ENCODE measurements at places on chromosomes 13 and 19.

DNA sequence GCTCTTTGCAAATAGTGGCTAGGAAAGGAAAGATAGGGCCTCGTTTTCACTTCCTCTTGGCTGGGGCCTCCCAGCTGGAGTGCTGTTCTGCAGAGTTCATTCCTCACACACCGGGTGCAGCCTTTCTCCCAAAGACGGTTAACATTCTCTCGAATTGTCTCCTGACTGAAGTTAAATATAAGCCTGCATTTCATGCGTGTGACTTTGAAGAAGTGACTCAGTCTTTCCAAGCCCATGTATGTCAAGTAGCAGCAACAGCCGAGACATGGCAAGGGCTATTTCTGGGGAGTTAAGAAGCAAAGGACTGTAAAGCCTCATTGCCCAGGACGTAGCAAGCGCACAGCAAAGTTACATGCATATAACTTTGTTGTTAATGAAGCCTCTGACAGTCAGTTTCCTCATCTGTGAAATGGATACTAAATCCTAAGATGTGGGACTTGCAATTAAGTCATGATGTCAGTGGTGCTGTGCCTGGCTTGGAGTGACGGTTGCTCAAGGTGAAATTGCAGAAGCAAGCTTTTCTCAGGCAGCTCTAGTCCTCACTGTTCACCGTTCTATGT is 502.4 kb downstream of the MYO16 start:
- DNase-seq, result no peak

DNA sequence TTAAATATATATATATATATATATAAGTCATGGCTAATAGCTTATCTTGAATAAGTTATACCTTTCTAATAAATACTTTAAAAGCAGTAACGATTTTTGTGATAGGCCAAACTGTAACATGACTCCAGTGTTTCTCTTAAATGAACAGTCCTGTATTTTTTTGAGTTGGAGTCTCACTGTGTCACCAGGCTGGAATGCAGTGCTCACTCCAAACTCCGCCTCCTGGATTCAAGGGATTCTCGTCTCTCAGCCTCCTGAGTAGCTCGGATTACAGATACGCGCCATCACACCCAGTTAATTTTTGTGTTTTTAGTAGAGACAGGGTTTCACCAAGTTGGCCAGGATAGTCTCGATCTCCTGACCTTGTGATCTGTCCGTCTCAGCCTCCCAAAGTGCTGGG is 814.2 kb upstream of the SLITRK5 start:
- DNase-seq, result no peak

DNA sequence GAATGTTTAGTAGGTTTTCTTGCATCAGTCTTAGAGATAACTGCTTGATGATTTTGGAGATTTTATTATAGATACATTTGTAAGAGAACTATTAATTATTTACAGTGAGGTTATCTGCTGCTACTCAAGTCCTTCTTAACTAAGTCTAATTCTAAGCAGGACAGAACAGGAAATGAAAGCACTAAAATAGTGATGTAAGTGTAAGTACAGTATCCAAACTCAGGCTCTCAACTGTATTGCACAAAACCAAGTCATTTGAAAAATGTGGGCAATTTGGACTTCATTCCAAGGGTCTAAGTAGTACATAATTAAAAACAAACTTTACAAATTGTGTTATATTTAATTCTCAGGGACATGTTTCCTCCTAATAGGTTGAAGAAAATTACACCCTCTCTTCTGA is 417.1 kb downstream of the ITGBL1 start:
- DNase-seq, result no peak

GRCh38 chr19:10191347-10191746 is 3.4 kb downstream of the DNMT1 start:
- no peak for DNase-seq

DNA sequence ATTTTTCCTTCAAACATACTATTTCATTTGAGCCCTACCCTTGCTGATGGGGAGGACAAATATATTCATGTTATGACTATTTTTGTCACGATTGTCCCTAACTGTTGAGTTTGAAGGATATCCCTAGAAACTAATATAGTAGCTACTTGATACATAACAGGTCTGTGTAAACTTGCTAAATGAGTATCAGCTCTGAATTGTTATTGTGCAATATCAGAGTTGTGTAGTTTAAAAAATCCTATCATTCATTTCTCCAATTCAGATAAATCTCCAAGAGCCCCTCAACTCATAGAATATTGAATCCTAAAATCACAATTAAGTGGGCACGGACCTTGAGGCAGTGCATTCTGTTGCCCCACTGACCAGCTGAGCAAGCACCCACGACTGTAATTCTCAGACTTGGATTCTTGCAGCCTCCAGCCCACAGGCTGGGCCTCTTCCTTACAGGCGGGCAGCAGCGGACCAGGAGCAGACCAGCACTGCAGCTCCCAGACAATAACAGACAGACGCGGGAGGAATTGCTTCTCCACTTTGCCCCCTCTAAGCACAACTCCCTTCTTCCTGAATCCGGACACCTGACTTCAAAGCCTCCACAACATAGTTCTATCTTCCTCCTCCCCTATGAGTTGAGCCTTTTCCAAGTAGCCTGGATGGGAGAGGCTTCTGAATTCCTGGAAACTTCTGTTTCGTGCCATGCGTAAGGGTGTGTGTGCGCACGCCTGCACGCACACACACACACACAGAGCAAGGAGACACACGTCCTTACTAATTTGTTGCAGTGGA is 337.6 kb upstream of the ARGLU1 start:
- no peak for DNase-seq

- DNase-seq, result no peak
Measured at GRCh38 chr13:42173789-42174343, 98.1 kb upstream of the AKAP11 start.

DNA sequence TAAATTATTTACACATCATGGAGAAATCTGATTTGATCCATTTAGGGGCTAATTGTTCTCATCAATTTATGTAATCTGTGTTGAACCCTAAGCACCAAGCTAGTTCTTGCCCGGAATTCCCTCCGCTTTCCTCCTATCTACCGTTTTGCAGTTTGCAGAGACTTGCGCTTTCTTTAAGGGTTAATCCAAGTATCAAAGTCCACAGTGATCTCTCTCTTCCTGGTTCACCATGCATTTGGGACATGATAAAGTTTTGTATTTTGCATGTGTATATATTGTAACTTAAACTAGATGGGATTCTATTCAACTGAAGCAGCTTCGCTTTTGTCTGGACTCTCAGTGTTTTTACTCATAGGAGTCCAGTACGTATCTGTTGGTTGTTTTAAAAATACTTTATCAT is 13.8 kb upstream of the KLF5 start:
- no peak for DNase-seq

GRCh38 chr19:49553451-49554271 is 25.9 kb downstream of the RCN3 start:
- DNase-seq, result peak; percentile 77

DNA sequence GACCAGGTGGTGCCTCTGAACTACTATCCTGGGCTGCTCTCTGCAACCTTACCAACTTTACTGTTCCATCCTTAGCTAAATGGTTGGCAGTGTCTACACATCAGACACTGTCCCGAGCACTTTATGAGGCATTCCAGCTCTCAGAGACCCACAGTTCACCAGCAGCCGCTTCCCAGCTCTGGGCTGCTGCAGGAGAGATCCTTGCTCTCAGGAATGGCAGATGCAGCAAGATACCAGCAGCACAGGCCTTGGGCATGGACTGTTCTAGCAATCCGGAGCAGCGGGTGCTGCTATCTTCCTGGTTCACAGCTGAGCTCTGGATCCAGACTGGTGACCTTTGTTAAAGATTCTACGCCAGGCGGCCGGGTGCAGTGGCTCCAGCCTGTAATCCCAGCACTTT is 3.3 kb upstream of the LPAR2 start:
- no peak for DNase-seq

- DNase-seq, result no peak
Measured at GRCh38 chr19:28486926-28487325, 726.0 kb downstream of the UQCRFS1 start.

DNA sequence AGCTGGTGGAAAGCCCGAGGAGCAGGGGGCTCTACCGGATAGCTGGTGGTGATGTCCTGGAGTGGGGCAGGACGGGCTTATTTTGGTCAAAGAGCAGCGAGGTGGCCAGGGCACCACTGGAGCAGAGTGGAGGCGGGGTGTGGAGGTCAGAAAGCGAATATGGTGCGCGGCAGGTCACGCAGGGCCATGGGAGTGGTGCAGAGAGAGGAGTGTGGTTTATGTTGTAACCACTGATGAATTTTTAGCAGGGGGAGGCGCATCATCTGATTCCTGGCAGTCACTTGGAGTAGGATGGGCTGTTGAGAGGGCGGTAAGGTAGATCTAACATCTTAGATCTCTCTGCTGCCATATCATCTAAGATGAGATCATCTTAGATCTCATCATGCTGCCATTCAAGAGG is 1.4 kb upstream of the ZNF414 start:
- DNase-seq, result no peak

DNA sequence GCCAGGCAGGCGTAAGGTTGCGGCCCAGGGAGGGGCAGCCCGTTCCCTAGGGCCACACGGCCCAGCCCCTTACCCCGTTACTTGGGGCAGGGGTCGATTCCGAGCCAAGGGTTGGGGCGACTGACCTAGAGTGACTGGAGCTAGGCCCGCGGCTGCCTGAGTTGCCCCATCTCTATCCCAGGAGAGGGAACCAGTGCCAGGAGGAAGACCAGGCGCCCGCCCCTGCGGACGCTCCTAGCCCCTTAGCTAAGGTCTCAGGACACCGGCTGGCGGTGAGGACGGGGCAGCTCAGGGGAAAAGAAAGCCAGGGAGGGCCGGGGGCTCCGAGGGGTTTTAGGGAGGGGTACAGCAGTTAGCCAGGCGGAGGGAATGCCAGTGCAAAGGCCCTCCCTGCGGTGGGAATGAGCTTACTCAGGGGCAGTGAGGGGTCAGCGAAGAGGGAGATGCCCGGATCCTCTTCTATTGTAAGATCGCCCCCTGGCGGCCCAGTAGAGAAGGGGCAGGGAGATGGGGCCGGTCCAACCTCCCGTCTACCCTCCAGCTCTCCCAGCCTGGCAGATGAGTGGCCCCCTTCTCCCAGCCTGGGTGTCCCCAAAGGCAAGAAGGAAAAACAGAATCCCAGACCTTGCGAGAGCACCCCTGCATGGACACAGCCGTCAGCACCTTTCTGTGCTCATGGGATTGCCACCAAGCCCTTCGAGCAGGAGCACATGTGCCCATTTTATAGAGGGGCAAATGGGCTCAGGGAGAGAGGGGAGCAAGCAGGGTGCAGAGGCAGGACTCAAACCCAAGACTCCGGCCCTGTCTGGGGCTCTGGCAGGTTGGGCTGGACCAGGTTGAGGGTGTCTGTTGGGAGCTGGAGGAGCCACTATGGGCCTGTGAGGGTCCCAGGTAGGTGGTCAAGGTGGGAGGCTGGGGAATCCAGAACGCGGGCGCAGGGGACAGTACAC is 16.3 kb downstream of the CILP2 start:
- DNase-seq, result peak; percentile 57

GRCh38 chr13:73274147-73274546 is 215.3 kb downstream of the KLF5 start:
- no peak for DNase-seq

DNA sequence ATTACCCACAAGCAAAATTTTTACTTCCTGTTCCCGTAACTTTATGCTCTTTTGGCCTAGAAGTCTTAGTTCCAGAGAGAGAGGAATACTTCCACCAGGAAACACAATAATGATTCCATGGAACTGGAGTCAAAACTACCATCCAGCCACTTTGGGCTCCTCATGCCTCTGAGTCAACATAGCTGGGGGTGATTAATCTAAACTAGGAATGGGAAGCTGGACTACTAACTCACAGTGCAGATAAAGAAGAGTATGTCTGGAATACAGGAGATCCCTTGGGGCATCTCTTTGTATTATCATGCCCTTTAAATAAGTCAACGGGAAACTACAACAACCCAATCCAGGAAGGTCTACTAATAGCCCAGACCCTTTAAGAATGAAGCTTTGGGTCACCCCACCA is 8.9 kb upstream of the ELF1 start:
- DNase-seq, result no peak

Measured in colonic mucosa (tissue), 4 donors.